ENCODE measurements at places on chromosomes 13 and 19.

DNA sequence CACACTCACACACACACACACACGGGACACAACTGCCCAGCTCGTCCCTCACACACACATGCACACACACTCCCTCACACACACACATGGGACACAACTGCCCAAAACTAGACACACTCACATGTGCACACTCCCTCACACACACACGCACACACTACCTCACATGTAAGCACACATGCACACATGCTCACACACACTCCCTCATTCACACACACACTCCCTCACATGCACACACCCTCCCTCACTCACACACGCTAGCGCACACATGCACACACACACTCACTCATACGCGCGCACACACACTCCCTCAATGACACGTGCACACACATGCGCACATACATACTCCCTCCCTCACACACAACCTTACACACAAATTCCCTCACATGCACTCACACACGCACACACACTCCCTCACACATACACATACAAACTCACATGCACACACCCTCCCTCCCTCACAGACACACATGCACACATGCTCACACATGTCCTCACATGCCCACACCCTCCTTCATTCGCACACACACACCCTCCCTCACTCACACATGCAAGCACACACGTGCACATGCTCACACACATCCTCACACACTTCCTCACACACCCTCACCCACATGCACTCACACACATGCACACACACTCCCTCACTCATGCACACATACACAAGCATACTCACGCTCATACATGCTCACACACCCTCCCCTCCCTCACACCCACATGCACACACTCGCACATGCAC lies 9.0 kb upstream of the RASA3 start:
- DNase-seq = no peak

DNA sequence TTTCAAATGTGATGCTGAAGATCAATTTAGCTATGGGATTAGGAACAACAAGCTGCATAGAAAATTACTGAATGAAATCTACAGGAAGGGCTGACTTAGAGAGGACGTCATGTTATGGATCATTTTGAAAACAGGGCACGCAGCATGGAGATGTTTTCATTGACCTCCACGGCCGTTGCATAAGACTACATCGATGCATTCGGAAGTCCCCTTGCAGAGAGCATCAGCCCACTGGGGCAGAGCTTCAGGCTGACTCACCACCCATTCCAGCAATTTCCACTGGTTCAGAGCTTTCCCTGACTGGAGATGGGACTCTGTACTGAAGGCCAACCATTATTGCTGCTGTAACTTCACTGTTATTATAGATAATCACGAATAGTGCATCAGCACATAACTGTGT lies 305.3 kb downstream of the IRS2 start:
- DNase-seq = no peak

DNA sequence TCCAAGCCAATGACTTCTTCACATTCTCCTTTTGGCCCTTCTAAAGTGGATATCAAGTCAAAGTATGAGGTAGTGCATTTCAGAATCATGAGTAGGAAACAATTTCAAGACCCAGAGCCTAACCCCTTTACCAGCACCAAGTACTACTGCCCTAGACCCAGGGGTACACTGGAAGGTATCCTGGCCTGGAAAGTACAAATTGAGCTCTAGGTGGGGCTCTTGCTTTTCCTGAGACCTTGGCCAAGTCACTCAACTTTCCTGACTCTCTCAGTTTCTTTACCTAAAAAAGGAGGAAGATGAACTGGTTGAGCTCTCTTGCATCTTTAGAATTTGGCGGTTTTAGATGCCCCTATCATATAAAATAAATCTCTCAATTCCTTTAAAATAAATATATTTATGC lies 204.7 kb downstream of the FGF14 start:
- no peak for DNase-seq

GRCh38 chr19:55601084-55601483 lies 996 bp downstream of the ZNF524 start:
- DNase-seq = no peak

DNA sequence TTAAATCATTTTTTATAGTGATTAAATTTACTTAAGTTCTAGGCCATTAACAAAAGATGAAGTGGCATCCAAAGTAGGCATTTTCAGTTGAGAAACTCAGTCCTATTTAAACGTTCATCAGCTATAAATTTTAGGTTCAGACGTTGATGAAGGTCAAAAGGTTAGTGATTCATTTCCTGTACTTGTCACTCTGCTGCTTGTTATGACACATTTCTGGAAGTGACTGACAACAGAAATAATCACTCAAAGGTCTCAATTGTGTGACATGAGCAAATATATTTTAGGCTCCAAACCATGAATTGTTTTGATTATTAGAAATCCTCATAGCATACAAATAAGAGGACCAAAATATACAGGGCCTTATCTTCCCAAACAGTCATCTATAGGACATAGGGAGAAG lies 10.3 kb upstream of the EDNRB start:
- no peak for DNase-seq

GRCh38 chr13:76991432-76991795 lies 467 bp upstream of the CLN5 start:
- peak; percentile 81 for DNase-seq

DNA sequence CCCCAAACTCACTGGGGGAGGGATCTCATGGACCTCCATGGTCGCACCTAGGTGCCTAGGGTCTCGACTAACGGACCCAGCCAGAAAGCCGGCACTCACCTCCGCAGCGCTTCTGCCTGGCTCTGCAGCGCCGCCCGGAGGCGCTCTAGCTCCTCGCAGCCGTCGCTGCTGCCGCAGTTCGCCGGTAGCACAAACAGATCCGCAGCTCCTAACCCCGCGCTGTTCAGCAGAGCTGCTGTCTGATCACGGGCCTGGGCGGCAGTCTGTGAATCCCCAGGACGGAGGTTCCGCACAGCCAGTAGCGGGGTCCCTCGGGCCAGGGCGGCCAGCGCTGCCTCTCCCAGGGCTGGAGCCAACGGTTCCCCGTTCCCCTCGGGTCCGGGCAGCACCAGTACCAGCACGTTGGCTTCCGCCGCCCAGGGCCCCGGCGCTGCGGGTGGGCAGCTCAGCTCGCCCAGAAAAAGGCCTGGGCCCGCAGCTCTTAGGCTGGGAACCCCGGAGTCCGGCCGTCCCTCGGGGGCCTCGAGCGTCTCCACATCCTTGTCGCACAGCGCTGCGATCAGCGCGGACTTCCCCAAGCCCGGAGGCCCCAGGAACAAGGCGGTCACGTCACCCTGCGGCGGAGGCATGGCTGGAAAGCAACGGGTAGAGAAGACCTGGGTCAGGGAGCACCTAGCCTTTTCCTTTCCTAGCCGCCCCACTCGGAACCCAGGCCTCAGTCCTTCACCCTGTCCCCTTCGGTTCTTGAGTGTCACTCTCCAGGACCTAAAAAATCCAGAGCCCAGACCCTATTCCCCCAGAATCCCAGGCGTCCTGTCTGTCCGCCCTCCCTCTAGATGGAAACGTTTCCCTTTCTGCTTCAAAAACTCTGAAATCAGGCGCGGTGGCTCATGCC lies 977 bp downstream of the IRGQ start:
- DNase-seq = peak; percentile 78

GRCh38 chr13:89832827-89833226 lies 1514.7 kb upstream of the MIR17HG start:
- DNase-seq = no peak

- no peak for DNase-seq
Measured at GRCh38 chr13:99269627-99270241, 11.6 kb upstream of the GPR18 start.

- DNase-seq = peak; percentile 16
Measured at GRCh38 chr13:51937320-51938290, 73.6 kb downstream of the ATP7B start.

DNA sequence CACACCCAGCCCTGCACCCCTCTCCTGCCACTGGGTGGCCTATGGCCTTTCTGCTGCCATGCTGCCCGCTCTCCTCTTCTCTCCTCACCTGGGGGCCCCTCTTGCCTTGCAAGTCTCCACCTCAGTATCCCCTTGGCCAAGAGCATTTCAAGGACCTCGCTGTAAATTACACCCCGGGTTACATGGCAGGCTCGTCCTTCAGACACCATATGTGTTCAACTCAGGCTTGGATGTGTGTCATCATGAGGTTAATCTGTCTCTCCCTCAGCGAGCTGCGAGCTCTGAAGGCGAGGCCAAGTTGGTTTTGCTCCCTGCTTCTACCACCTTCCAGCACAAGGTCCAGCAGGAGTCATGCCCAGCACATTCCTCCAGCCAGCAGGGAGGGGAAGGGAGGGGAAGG lies 74.8 kb upstream of the TM9SF2 start:
- DNase-seq = no peak

- peak; percentile 86 for DNase-seq
Measured at GRCh38 chr19:19540715-19541515, 2.9 kb downstream of the CILP2 start.

DNA sequence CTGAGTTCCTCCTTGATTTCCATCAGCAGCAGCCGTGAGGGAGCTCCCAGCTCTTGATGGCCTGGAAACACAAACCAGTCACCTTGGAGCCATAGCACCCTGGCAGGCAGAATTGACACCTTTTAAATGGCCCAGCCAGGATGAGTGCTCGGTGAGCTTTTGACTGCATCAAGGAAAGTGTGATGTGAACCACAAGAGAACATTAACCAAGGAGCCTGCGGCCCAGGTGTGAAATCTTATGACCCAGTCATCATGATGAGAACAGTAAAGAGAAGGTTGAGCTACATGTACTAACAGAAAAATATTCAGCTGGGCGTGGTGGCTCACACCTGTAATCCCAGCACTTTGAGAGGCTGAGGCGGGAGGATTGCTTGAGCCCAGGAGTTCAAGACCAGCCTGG lies 22.8 kb downstream of the SUGP2 start:
- DNase-seq = no peak

DNA sequence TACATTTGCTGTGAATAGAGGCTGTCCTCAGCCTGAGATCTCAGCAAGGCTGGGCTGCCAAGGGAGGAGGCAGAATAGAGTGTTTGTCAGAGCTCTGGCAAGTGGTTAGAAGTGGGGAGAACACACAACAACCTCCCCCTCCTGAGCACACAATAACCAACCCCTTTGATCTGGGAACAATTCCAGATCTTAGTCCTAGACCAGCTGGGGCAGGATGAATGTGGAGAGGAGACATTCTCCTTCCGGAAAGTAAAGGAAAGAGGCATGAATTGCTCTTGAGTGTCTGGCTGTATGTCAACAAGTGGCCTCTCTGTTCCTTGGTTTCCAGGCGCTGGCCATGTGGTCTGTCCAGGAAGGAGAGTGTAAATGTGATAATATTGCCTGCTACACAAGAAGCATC lies 114.9 kb upstream of the TMTC4 start:
- DNase-seq = no peak

GRCh38 chr13:41823476-41823875 lies 137.4 kb downstream of the VWA8 start:
- no peak for DNase-seq

DNA sequence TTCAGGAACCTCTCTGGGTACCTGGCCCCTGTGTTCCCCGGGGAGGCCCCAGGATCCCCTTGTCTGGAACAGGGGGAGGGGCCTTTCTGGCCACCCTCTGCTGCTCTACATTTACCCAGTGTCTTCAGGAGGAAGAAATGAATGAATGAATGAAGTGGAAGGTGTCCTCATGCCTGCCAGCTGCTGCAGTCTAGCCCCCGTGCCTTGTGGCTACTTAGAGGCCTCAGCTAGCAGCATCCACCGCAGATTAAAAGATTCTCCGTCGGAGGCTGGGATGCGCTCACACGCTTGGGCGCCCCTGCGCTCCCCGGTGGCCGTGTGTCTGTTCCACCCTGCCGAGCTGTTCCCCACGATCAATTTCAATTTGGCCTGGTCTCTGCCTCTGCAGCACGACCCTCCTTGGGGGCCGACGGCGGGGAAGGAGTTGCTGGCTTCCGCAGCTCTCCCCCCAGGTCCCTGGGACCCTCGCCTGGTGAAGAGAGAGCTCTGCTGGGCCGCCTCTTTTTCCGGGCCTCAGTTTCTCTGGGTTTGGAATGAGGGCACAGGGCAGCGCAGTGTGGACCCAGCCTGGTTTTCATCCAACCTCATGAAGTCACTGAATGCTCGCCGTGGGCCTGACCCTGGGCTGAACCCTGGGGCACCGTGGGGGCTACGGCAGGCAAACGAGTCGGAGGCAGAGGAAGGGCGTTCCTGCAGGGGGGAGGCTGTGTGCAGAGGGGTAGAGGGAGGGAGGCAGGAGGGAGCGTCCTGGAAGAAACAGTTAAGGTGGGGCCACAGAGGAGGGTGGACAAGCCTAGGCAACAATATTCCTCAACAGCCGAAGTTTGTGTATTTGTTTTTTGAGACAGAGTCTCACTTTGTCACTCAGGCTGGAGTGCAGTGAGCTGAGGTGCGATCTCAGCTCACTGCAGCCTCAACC lies 28.3 kb downstream of the EFNA2 start:
- DNase-seq = no peak

GRCh38 chr19:35466259-35466658 lies 18.2 kb downstream of the FFAR2 start:
- DNase-seq = no peak

- DNase-seq = no peak
Measured at GRCh38 chr19:38264486-38265212, at the start of gene SPINT2. TSS of gene SPINT2 (plus strand) at chr19:38264573. CDS start at chr19:38264893, 320 bp downstream.

GRCh38 chr19:10095622-10095947 lies 6.9 kb downstream of the ANGPTL6 start:
- DNase-seq = no peak

DNA sequence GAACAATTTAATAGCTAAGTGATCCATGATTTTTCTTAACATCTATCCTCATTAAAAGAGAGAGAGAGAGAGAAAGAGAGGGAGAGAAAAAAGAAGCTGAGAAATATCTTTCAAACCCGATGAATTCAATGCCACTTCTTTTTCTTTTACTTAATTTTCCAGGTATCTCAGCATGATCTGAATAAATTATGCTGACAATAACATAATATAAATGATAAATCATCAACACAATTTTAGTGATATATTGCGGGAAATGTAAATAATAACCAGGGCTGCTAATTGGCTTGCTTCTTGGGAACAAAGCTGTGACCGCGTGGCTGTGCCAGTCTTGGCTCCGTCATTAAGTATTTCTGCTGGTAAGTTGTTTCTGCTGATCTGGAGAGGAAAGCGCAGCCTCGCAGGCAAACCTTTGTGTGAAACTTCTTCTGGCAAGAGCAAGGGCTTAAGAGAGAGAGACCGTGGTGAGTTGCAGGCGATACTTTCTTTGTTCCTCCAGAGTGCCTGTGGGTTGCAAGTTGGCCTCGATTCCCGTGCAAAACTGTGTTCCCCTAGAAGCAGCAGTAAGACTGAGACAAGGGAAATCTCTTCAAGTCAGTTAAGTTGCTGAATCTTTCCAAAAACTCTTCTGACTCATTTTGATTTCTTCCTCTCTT lies 489.1 kb upstream of the TSHZ3 start:
- no peak for DNase-seq

DNA sequence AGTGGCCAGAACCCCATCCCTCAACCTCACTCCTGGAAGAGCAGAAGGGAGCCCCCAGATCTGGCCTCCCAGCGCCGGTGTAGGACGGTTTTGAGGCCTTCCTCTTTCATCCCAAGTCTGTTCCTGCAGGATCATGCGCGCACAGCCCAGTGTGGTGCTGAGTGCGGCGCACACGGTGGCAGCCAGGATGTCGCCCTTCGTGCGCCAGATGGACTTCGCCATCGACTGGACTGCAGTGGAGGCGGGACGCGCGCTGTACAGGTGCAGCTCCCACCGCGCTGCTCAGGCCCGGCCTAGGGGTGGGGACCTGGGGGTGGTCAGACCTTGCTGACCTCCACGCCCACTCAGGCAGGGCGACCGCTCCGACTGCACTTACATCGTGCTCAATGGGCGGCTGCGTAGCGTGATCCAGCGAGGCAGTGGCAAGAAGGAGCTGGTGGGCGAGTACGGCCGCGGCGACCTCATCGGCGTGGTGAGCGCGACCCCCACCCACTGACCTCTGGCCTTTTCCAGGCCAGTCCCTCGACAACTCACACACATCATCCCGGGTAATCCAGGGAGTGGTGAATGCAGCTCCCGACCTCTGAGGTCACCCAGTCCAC lies 14.8 kb downstream of the PNPLA6 start:
- no peak for DNase-seq

Data from activated naive CD4-positive, alpha-beta T cell treated with anti-CD3 and anti-CD28 coated beads, Interleukin-2, amount 50 U/mL, for 72 hours (primary cell).